ENCODE measurements at places on chromosomes 12 and 14.

GRCh38 chr14:55099756-55100155 lies 29.3 kb upstream of the LGALS3 start:
- no peak for DNase-seq

DNA sequence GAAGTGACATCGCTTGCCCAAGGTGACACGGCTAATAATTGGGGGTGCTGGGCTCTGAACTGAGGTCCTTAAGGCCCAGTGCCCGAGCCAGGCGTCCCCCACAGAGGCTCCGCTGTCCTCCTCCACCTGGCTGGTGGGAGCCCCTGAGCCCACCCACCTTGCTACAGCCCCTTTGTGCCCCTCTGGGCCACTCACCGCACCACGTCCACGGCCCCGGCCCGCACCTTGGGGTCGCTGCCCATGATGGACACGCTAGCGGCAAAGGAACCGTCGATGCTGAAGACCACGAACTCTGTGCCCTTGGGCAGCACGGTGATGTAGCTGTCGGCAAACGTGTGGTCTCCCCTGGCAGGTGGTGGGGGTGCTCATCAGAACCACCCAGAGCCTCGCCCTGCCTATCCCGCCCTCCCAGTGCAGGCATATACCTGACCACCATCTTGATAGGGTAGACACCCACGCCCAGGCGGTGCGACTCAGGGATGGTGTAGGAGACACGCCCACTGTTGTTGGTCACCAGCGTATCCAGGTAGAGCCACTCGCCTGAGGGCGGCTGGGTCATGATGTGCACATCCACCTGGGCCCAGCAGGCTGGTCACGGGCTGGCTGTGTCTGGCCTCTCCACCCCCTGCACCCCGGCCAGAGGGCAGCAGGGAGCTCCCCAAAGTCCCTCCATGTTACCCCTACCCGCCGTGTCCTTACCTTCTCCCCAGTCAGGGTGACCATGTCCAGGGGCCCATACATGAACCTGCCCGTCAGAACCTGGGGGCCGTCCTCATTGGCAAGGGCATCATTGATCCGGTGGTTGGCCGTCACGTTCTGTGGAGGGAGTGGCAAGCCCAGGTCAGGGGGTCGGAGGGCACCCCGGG lies 6.8 kb downstream of the ARL6IP4 start:
- DNase-seq: no peak

DNA sequence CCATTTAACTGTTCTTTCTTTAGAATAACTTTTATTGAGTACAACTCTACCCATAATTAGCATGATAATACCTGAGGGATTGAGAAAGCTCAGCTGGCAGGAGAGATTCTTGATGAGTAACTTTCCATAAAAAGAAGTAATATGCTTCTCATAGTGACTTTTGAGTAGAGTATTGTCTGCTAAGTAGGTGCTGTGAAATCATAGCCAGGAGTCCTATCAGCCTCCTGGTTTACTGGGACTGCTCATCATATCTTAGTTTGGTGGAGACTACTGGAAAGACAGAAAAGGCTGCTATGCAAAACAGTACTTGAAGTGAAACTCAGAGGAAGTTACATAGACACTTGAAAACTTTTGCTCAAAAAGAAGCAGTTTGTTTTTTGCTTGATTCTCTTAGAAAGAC lies 113.3 kb upstream of the ATP2B1 start:
- no peak for DNase-seq

GRCh38 chr12:49794021-49794420 lies 34.2 kb downstream of the NCKAP5L start:
- no peak for DNase-seq

DNA sequence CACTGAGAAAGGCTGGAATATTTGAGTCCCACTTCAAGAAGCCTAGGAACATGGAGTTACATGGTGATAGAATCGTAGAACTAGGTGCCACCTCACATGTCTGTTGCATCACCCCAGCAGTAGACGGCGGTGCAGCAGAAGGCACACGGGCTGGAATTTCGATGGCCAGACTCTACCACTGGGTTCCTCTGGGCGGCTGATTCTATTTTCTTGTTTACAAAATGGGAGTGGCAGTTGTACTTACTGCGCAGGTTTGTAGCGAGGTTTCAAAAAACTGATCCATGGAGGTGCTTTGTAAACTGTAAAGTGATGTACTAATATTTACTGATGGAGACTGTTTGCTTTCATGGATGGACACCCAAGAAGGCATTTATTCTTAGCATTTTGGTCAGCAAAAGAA lies 45.7 kb downstream of the WDR20 start:
- DNase-seq: no peak

- no peak for DNase-seq
These were observed 76.9 kb downstream of the SUSD6 start for GRCh38 chr14:69688299-69688649.

GRCh38 chr12:40063414-40063813 lies 42.5 kb downstream of the SLC2A13 start:
- no peak for DNase-seq

- DNase-seq: no peak
These were observed 135.1 kb downstream of the PPM1H start for GRCh38 chr12:62799766-62800406.

DNA sequence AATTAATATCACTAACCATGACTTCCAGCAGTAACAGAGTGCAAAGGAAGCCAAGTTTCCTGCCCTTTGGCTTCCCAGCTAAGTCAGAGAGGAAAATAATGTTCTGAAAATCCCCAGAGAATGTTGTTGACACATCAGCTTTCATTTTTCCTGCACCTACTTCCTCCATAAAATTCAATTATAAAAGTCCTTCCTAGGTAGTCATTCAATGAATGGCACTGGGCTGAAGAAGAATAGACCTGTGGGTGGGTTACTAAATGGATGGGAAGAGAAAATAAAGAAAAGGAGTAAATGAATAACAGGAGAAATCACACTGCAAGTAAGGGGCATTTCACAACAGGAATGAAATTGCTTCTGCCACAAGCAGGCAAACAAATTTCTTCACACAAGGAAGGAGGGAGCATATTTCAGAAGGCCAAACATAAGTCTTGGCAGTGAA lies 73.2 kb upstream of the MDM1 start:
- no peak for DNase-seq

DNA sequence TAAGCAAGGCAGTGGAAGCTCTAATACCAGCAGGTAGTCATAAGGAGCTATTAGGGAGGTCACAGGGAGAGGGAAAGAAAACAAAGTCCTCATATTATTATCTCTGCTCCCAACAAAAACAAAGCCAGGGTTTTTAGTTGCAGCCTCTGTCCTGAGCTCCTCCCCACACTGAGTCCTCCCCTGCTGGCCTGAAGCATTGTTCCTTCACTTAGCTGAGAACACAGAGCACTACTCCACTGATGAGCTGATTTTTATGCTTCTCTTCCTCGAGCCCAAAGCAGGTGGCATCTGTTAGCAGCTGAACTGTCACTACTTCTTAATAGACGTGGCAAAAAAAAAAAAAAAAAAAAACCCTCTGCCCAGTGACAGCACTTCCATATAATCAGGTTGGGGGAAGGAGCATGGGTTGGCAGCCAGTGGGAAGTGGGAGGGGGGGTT lies 10.5 kb upstream of the STAC3 start:
- DNase-seq: no peak

GRCh38 chr14:62133776-62134550 lies 371.7 kb downstream of the SNAPC1 start:
- DNase-seq: no peak

GRCh38 chr14:105102893-105103292 lies 37.7 kb upstream of the GPR132 start:
- no peak for DNase-seq

GRCh38 chr14:94342334-94342934 lies 19.3 kb upstream of the SERPINA6 start:
- peak; percentile 74 for DNase-seq

- DNase-seq: no peak
These were observed 71.5 kb upstream of the CAPRIN2 start for GRCh38 chr12:30826276-30826675.

DNA sequence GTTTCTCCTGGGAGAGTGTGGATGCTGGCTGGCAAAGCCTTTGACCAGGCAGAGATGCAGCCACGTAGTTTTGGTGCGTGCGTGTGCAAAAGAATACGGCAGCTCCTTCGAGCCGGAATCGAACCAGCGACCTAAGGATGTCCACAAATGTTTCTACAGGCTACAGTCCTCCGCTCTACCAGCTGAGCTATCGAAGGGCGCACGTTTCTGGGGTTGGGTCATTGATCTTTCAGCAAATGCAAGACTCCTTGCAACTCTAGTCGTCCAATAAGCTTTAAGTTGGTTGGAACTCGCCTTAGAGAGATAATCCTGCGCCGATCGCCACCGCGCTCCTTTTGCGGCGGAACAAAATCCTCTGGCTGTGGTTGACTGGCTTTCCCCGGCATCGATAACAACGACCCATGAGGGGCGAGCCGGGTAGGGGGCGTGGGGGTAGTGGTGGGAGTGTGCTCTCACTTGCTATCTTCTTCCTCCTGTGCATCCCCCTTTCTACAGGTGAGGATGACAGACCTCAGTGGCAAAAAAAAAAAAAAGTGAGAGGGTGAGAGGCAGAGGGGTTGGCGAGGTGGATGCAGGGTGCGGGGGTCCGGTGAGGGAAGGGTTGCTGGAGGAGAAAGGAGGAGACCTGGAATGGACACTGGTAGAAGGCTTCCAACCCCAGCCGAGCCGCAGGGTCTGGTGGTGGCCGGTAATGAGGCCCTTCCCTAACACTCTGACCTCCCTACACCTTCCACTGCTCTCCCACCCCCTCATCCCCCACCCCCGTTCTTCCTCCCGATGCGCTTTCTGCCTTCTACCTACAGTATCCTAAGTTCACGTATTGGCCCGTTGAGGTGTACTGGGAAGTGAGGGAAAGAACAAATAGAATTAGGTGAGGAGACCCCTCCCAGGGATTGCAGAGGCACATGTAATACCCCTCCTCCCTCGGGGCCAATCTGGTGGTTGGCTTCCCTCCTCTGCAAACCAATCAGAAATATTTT lies 11.8 kb upstream of the OR6S1 start:
- DNase-seq: no peak

DNA sequence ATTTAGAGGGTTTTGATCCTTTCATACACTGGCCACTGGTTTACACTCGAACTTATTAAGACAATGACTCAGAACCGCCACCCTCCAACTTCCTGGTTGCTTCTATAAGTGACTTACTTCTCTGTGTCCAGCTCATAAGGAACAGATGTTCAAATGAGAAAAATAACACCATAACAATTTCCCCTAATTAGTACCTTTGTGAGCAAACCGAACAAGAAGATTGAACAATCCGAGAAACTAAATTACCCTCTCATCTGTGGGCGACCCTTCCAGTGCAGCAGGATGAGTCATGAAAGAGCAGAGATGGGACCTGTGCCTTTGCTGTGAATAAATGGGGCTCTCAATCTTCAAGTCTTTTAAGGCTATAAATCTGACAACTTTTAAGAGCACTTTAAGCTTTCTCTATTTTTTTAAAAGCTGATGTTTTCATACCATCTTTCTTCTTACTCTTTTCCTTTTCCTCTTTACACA lies 146.8 kb upstream of the RASSF8 start:
- DNase-seq: no peak

- no peak for DNase-seq
These were observed 59.8 kb upstream of the CISTR start for GRCh38 chr12:53811606-53812005.

DNA sequence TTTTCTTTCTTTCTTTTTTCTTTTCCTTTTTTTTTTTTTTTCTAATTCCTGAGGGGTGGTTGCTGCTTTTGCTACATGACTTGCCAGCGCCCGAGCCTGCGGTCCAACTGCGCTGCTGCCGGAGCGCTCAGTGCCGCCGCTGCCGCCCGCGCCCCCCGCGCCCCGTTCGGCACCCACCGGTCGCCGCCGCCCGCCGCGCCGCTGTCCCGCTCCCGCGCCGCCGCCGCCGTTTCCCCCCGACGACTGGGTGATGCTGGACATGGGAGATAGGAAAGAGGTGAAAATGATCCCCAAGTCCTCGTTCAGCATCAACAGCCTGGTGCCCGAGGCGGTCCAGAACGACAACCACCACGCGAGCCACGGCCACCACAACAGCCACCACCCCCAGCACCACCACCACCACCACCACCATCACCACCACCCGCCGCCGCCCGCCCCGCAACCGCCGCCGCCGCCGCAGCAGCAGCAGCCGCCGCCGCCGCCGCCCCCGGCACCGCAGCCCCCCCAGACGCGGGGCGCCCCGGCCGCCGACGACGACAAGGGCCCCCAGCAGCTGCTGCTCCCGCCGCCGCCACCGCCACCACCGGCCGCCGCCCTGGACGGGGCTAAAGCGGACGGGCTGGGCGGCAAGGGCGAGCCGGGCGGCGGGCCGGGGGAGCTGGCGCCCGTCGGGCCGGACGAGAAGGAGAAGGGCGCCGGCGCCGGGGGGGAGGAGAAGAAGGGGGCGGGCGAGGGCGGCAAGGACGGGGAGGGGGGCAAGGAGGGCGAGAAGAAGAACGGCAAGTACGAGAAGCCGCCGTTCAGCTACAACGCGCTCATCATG lies 654 bp downstream of the FOXG1 start:
- no peak for DNase-seq

DNA sequence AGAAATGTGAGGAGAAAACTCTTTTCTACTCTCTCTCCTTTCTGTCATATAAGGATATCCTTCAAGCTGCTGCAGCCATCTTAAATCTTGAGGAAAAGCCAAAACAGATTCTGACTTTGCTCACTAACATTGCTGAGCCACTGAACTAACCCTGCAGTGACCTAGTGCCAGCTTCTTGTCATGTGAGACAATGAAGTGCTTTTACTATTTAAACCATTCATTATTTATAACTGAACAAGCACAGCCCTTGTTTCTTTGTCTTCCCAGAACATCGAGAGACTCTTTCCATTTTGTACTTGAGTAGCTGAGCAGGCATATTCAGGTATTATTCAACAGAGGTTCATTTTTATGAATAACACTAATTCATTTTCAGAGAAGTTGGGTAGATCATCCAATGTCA lies 455.0 kb upstream of the TMPO start:
- DNase-seq: no peak

DNA sequence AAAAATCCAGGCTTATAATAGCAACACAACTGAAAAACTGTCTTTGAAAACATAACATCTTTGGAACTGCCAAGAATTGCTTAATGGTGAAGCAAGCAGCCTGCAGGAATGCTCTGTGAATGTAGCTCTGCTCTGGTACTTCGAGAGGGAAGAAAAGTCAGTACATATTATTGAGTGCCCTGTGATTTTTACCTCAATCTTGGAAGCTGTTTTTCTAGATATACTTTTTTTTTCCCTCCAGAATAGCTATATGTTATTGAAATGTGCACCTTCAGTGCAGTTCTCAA lies 508.1 kb downstream of the PCNX1 start:
- DNase-seq: no peak

DNA sequence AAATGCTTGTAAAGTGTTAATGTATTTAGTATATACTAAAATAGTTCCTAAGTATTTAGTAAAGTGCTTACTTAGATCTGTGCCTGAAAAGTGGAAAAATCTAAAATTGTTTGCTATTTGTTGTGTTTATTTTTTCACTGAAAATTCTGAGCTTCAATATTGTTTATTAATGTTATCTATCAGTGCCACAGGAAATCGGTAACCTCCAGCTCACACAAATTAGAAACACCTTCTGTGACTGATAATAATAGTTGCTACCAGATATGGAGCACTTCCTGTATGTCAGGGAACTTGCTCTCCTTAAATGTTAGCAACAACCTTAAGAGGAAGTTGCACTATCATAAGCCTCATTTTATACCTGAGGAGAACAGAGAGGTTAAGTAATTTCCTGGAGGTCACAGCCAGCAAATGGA lies 723 bp upstream of the LRP10 start:
- no peak for DNase-seq

GRCh38 chr12:16285586-16285985 lies 8.1 kb upstream of the SLC15A5 start:
- no peak for DNase-seq

All from T1000 (cell line).